Activated naive CD4-positive, alpha-beta T cell treated with anti-CD3 and anti-CD28 coated beads for 36 hours (primary cell): ENCODE measurements at places on chromosomes 12 and 14. TPM values are rescaled to one million over a fixed set of nuclear protein-coding genes. Genes with fewer than 3 reads are reported as not detected.

- H3K4me1 ChIP-seq = peaks cover 9% of the 10 kb centered on the region
- no peak for DNase-seq
- H3K36me3 ChIP-seq = no peaks in the 10 kb centered on the region
- H3K4me3 ChIP-seq = no peak overlapping the region
- H3K27ac ChIP-seq = no peak overlapping the region
- no peaks in the 10 kb centered on the region for H3K27me3 ChIP-seq
These were observed 37.3 kb downstream of the AKAP6 start for GRCh38 chr14:32366256-32366879.

GRCh38 chr12:63945777-63946176 is 101.3 kb downstream of the SRGAP1 start:
- no peaks in the 10 kb centered on the region for H3K27me3 ChIP-seq
- no peak overlapping the region for H3K4me3 ChIP-seq
- no peak for DNase-seq
- H3K4me1 ChIP-seq = no peaks in the 10 kb centered on the region

Gene CCDC184
- total RNA-seq = 0.14 TPM

Gene SLCO1C1
- not detected for total RNA-seq

Gene CCDC88C
- 83.3 TPM for total RNA-seq

GRCh38 chr14:90795744-90796143 is 20.5 kb downstream of the TTC7B start:
- no peak for DNase-seq
- no peaks in the 10 kb centered on the region for H3K36me3 ChIP-seq
- H3K4me3 ChIP-seq = no peak overlapping the region

DNA sequence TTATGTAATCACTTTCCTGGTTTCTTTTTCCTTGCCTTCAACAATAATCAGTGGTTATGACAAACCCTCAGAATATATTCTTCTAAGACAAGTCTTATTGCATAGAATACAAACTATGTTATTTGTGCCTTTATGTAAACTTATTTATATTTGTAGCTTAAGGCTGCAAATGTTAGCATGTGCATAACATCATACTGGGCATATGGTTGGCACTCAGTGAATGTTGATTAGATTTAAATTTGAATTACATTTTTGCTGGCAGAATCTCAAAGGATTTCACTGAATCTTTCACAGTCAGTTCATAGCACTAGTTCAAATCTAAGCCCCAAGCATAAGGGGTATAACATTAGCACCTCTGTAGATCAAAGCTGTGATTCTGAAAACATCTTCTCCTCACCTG is 113.2 kb upstream of the AEBP2 start:
- no peak overlapping the region for H3K4me3 ChIP-seq
- H3K27me3 ChIP-seq = no peaks in the 10 kb centered on the region
- H3K4me1 ChIP-seq = no peaks in the 10 kb centered on the region
- DNase-seq = no peak
- no peaks in the 10 kb centered on the region for H3K36me3 ChIP-seq

Gene CLEC1A
- total RNA-seq = not detected

DNA sequence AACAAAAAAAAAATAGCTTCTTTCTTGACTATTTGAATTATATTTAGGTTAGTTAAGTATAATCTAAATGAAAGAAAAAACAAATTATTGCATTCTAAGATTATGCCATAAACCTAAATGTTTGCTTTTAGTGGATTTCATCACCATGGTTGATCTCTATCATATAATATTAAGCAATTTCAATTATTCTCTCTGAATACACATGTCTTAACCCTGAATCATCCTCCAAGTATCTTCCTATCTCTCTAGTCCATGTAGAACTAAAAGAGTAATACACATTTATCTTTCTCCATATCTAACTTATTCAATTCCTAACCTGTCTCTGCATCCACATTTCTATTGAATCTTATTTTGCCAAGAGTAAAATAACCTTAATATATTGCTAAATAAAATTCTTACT is 59.6 kb downstream of the PPFIA2 start:
- no peaks in the 10 kb centered on the region for H3K4me1 ChIP-seq
- no peak overlapping the region for H3K4me3 ChIP-seq
- no peaks in the 10 kb centered on the region for H3K27me3 ChIP-seq
- H3K36me3 ChIP-seq = no peaks in the 10 kb centered on the region
- H3K27ac ChIP-seq = no peak overlapping the region
- DNase-seq = no peak

Gene MYH6
- total RNA-seq = not detected

GRCh38 chr14:21191261-21191808 is 35.5 kb upstream of the OR5AU1 start:
- DNase-seq = no peak
- H3K36me3 ChIP-seq = no peaks in the 10 kb centered on the region
- no peak overlapping the region for H3K27ac ChIP-seq
- H3K27me3 ChIP-seq = no peaks in the 10 kb centered on the region
- peak overlapping the region; percentile 62 for H3K4me3 ChIP-seq

DNA sequence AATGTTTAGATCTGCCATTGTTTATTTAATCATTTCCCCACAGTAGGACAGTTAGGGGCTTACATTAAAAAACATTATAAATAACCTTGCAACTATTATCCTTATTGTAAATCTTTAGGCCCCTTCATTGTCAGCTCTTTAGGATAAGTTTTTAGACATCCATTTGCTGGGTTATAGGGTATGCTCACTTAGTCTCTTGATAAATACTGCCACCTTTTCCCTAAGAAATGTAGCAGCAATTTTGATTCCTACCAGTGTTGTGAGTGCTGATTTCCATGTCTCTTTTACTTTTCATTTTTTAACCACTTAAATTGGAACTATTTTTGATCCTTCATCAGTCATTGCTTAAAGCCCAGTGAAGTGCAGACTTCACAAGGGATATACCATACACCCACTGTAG is 94.4 kb downstream of the AVPR1A start:
- no peaks in the 10 kb centered on the region for H3K4me1 ChIP-seq
- peaks cover 5% of the 10 kb centered on the region for H3K27me3 ChIP-seq
- DNase-seq = no peak
- H3K4me3 ChIP-seq = no peak overlapping the region
- H3K27ac ChIP-seq = no peak overlapping the region

Gene KCNA5
- not detected for total RNA-seq

Gene KLRB1
- total RNA-seq = not detected

Gene SLC39A2
- total RNA-seq = not detected

GRCh38 chr12:114904254-114905003 is 220.5 kb upstream of the TBX3 start:
- no peak overlapping the region for H3K27ac ChIP-seq
- H3K36me3 ChIP-seq = no peaks in the 10 kb centered on the region
- H3K4me1 ChIP-seq = no peaks in the 10 kb centered on the region
- no peaks in the 10 kb centered on the region for H3K27me3 ChIP-seq
- no peak for DNase-seq
- no peak overlapping the region for H3K4me3 ChIP-seq

- H3K27ac ChIP-seq = peak overlapping the region; percentile 96
- no peak for DNase-seq
- peaks cover 42% of the 10 kb centered on the region for H3K36me3 ChIP-seq
These were observed 757 bp downstream of the SLC25A3 start for GRCh38 chr12:98594050-98594835.

- no peak overlapping the region for H3K4me3 ChIP-seq
- H3K27ac ChIP-seq = no peak overlapping the region
- no peaks in the 10 kb centered on the region for H3K36me3 ChIP-seq
- H3K27me3 ChIP-seq = no peaks in the 10 kb centered on the region
These were observed 19.0 kb downstream of the KLRB1 start for GRCh38 chr12:9588749-9589148.

GRCh38 chr14:92280554-92281262 is 42.3 kb upstream of the SLC24A4 start:
- peak; percentile 34 for DNase-seq
- no peak overlapping the region for H3K27ac ChIP-seq
- H3K36me3 ChIP-seq = no peaks in the 10 kb centered on the region
- H3K4me1 ChIP-seq = peaks cover 17% of the 10 kb centered on the region

Gene PSMC1
- total RNA-seq = 105 TPM
